Right hindlimb (tissue), 1 donor: ENCODE measurements at places on chromosomes 1 and 21.

DNA sequence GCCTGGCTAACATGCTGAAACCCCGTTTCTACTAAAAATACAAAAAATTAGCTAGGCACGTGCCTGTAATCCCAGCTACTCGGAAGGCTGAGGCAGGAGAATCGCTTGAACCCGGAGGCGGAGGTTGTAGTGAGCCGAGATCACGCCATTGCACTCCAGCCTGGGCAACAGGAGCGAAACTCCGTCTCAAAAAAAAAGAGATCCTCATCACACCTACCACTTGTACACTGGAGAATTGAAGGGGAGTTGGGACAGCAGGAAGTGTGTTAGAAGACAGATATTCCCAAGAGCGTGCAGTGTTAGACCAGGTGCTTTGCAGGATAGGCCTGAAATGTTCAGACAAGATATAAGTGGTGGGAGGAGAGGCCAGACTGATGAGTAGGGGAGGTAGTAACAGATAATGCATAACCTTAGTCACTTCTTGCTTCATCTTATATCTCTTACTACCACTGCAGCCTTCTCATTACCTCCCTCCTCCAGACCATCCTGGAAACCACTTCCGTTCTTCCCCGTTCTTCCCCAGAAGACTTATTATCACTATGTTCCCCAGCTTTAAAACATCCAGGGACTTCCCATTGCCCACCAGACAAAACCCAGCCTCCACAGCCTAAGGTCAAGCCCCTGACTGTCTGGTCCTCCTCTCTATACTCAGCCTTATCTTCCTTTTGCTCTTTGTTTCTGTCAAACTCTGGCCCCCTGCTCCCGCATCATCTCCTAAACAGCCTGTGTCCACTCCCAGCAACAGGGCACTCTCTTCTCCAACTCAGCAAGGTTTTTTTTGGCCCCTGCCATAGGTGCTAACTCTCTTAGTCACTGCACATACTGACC is 21.3 kb downstream of the FAM20B start:
- DNase-seq: no peak

- no peak for DNase-seq
These were observed 31.0 kb downstream of the IL12RB2 start for GRCh38 chr1:67338642-67339041.

DNA sequence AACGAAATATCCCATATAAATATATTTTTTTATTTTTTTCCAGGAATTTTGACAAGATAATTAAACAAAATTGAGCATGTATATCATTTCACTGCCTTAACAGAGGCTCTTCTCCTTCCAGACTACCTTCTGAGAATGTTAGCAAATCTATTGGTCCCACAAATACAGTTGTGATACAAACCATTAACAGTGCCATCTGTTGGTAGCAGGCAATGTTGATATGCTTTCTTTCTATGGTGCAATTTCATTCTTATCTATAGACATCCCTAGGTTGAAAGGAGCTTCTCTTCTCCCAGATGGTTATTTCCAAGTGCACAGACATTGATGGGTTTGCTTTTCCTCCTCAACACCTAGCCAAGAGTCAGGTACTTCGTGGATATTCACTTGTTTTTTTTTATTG is 303.6 kb downstream of the USH2A start:
- no peak for DNase-seq

GRCh38 chr1:42319128-42319851 is 15.7 kb downstream of the FOXJ3 start:
- no peak for DNase-seq

DNA sequence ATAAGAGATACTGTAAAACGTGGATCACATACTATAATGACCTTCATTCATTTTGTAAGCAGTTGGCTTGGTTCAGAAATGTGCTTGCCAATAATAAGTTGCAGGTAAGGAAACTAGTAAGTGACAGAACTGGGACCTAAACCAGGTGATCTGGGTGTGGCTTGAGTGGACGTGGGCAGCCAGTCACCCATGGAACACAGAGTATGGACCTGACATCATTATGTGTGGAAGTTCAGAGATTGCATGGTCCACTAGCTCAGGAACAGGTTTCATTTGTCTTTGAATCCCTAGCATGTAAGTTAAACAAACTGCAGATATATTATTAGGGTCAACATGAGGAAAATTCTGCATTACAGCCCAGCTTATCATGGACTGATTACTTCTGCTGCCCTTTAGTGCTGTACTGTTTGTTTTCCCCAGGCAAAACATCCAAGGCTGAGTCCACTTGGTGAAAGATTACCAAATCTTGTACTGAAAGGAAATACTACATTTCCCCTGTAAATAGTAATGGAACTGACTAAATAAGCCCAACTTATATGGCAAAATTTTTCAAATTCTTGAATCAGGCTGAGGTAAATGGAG is 327.3 kb upstream of the SGIP1 start:
- DNase-seq: no peak

DNA sequence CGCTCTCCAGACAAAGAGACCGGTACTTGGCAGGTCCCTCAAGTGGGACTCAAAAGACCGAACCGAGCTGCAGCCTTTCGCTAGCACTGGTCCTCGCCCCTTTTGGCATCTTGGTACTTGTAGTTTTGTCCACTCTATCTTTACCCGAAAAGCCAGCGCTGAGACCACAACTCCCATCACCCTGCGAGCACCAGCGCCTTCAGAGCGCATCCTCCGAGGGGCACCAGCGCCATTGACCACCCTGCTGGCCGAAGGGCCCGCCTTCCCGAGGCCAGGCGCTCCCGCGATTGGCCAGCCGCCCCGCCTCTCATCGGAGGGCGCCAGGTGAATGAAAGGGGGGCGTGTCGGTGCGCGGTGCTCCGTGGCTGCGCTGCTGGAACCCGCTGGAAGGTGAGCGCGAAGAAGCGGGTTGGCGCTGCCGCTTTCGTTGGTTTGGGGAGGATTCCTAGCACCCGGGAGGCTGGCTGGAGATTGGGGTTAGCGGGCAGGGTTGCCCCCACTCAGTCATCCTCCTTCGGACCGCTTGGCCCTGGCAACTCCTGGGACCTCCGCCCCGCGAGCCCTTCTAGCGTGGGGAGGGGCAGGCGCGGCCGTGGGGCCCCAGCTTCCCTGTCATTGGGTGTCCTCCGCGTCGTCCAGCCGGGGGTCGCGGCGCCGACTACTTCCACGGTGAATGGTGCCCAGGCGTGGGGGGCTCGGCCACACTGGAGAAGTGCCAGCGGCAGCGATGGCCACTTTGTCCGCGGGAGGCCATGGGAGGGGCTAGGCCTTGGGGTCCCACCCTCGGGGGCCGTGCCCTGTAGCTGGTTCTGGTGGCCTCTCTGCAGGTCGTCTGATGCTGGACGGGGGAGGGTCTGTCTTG is at the start of gene ZBTB8B:
ZBTB8B (plus strand) TSS at position 357 of the 862 bp plus-strand sequence. CDS start 5,553 bp downstream, outside the sequence.
- DNase-seq: peak; percentile 91

- no peak for DNase-seq
These were observed 2.5 kb downstream of the BACE2 start for GRCh38 chr21:41170442-41170841.

DNA sequence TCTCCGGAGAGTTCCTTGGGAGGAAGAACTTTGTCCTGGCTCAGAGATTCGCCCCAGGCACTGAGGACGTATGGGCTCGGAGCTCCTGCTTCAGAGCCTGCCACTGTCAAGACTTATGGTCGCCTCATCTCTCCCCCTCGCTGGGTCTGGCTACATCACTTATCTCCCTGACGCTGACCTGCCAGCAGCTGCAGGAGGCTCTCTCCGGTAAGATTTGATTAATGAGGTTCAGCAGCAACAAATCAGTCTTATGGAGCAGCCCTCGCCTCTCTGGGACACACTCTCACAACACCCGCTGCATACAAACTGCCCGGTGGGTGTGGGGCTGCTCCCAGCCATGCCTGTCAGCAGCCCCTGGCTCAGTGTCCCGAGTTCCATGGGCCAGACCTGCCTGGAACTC is 297.8 kb downstream of the RRAGC start:
- DNase-seq: no peak

GRCh38 chr1:65147424-65148177 is 402 bp upstream of the AK4 start:
- DNase-seq: peak; percentile 60

- no peak for DNase-seq
These were observed 8.9 kb downstream of the C1orf115 start for GRCh38 chr1:220699044-220699443.

GRCh38 chr1:243416495-243416894 is 160.7 kb downstream of the SDCCAG8 start:
- no peak for DNase-seq

DNA sequence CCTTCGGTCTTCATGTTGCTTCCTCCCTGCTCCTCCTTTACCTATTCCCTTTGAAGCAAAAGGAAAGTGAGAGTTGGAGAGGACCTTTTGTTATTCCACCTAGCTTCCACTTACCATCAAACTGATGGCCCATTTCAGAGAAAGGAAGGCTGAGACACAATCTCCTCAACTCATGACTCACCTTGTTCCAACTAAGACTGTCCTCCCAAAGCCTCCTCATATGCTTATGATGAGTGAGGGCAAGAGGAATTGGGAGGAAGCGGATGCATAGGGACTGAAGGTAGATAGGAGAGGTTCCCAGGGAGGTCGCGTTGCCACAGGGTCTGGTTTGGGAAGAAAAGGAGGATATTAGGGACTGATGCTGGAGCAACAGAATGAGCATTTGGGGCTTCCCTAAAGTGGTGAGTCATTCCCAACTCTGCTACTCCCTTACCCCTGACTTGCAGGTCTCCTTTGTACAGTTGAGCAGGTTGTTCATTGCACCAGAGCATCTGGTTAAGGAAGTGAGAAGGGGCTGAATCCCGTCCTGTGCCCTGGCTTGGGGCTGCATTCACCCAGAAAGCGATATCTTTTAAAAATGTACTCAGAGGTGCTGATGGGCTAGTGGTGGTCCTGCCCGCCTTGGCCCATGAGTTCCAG is 35.0 kb downstream of the LGR6 start:
- DNase-seq: no peak

DNA sequence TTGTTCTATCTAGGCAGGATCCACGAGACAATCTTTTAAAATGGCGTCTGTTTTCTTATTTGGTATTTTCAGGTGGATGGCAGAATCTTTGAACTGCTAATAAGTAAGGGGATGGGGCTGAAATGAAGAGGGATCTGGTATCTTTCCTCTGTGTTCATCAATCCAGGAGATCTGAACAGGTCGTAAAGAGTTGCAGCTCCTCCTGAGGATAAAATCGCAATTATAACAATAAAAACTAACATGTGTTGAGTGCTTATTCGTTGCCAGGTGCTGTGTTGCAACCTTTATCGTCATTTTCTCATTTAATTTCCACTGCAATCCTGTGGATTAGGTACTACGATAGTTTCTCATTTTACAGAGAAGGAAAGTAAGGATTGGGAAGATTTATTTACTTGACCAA is 134.6 kb upstream of the DPYD start:
- no peak for DNase-seq

GRCh38 chr1:187504779-187505178 is 676.0 kb downstream of the PLA2G4A start:
- no peak for DNase-seq

- DNase-seq: peak; percentile 57
These were observed 271.6 kb upstream of the SGIP1 start for GRCh38 chr1:66262208-66262963.

DNA sequence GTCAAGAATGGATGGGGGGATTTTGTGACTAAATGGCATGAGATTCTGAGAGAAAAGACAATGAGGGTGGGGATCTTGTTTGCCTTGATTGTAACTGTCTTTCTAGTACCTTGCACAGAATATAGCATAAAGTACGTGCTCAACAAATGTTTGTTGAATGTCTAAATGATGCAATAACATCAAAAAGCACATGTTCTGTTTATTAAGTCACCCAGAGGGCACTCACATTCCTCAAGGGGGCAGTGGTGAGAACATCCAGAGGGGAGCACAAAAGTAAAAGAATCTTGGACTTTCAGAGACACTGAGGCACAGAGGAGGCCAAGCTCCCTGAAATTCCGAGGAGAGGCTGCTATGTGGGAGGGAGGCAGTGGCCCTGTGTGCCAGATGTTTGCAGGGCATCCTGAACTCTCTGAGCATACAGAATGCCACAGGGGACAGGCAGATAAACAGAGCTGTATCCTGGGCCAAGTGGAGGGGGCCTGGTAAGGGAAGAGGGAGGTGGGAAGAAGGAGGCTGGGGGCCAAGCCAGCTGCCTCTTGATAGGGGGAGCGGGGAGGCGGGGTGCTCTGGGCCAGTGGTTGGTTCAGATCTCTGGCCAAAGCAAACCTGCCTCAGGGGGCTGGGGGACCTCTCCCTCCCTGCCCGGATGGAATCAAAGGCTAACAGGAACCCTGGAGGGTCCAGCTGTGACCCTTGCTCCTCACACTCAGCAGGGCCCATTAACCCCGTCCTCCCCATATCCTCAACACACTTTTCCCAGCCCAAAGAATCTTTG is 6.5 kb upstream of the ATP1A2 start:
- DNase-seq: peak; percentile 80

DNA sequence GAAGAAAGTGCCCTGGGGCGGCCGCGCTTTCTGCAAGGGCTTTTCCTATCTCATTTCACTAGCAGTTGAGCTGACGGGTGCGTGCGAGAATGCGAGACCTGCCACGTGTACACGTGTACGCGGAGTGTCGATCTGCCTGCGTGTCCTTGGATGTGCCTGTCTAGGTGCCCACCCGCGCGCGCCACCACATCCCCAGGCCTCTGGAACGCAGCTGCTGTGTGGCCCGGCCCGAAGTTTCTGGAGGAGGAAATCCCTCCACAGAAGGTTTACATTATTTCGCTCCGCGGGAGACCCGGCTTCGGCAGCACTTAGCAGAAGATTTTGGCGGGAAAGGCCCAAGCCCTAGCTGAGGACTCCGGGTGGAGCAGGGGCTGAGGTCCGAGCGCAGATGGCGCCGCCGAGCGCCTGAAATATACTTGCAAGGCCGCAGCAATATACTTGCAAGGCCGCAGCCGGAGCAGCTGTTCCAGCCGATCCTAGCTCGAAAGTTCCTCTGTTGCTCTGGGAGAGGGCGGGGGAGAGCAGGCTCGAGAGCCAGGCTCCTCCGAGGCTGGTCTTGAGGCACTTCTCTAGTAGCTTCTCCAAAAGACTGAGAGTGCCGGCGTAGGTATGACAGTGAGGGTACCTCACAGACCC is 3.9 kb downstream of the TBX15 start:
- DNase-seq: peak; percentile 87

DNA sequence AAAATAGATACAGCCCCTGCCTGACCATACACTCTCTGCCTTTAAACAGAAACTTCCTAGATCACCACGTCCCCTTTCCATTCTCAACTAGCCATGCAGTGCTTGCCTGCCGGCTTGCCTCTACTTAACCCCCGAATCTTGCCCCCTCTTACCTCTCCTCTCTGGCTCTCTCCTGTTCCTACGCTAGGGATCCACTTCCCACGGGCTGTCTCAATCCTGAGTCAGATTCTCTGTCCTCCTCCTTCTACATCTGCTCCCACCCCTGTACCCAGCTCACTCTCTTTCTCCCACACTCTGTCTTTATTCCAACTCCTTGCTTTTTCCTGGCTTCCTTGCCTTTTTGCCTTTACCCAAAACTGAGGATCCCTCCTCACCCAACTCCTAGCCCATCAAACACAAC is 29.3 kb downstream of the ATF3 start:
- DNase-seq: no peak

DNA sequence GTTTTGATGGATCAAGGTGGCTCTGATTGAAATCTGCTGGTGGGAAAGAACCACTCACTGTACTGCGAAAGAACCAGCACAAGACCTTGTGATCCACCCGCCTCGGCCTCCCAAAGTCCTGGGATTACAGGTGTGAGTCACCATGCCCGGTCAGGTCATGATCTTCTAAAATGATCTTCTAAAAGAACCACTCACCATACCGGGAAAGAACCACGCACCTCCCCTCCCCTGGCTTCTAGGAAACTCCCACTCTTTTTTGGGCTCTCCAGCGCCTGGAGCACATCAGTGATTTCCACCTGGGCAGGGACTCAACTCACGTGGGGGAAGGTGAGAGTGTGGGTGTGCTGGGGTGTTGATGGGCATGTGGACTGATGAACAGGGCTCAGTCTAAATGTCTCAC is 7.9 kb upstream of the RAB7B start:
- no peak for DNase-seq
